Stimulated activated CD4-positive, alpha-beta T cell treated with anti-CD3 and anti-CD28 coated beads, Interleukin-12 subunit alpha, Interleukin-12 subunit beta, amount 100 ng/mL, for 48 hours (primary cell): ENCODE measurements at places on chromosomes 7 and 10.

DNA sequence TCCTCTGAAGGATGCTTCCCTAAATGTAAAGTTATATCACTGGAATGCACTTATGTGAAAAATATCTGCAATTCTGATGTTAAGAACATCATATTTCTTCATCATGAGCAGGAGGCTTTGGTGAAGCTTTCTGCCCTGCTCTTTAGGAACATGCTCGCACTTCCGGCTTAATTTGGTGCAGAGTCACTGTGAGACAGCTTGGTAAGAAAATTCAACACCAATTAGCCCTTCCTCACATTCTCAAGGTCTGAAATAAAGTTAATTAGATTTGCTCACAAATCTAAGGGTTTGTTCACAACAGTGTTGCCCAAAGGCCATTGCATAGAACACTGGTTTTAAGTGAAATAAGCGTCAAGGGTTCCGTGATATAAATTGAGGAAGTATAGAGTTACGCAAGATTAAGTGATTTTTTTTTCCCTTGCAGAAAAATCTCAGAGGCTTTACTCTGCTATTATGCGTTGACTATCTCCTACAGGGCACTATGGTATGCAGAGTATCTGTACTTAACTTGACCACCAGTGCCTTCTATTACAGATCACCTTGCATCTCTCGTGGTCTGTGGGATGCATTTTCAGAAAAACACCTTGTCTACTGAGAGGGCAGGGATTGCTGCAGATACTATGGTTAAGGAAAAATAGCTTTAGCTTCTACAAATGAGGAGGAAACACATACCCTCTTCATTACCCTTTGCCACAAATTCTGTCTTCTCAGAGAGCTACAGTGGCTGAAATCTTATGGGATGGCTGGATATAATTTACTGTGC, 953.9 kb downstream of the TYW1 start:
- no peak for DNase-seq

GRCh38 chr10:63217120-63217605, 84.0 kb downstream of the NRBF2 start:
- DNase-seq = no peak

DNA sequence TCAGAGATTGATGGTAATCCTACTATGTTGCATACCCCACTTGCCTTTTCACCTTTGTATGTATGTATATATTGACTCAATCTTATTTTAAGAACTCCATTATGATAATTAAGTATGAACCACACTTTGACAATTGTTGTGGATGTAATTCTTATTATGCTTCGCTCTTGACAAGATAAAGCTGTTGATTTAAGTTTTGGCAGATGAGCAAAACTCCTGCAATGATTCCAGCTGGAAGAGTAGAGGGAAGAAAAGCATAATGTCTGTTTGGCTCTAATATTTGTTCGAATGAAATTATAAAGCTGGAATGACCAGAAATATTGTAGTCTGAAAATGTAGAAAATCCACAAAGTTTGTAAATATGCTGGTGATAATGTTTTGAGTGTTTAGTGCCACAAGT, 83.8 kb upstream of the AKR1E2 start:
- DNase-seq = no peak

- DNase-seq = no peak
Observed at GRCh38 chr7:148746135-148746534, 47.4 kb downstream of the CUL1 start.

GRCh38 chr10:97718178-97718577, 4.6 kb downstream of the MARVELD1 start:
- no peak for DNase-seq

DNA sequence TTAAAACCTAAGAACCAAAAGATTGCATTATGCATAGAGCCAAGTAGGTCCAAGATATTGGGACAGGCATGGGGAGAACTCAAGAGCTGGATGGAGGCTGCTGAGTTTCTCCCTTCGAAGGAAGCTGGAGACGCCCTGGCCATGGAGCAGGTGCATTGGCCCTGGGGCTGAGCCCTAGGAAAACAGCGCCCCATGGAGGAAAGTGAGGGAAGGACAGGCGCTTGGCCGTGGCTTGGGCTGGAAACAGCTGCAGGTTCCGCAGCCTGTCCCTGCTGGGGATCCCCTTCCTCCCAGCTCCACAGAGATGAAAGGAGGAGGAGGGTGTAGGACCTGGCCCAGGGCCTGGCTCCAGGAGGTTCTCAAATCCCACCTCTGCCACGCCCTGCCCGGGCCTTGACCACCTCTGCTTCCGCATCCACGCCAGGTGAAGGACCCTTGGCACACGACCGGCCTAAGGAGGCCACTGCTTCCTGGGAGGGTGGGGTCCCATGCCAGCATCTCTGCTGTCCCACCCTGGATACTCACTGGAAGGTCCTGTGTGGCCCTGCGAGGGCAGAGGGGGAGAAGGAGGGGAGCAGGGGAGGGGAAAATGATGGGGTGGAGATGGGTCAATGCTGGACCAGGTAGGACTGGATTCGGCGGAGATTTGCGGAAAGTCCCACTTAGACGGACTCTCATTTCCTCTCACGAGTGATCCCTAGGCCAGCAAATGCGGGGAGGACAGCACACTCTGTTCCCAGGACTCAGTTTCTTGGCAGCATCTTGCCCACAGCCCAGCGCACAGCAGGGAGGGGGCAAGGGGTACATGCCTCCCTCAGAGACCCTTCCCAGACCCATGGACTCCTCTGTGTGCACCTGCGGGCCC, 258.6 kb upstream of the TCERG1L start:
- DNase-seq = no peak

GRCh38 chr10:92886334-92886961, 38.1 kb downstream of the EXOC6 start:
- no peak for DNase-seq

DNA sequence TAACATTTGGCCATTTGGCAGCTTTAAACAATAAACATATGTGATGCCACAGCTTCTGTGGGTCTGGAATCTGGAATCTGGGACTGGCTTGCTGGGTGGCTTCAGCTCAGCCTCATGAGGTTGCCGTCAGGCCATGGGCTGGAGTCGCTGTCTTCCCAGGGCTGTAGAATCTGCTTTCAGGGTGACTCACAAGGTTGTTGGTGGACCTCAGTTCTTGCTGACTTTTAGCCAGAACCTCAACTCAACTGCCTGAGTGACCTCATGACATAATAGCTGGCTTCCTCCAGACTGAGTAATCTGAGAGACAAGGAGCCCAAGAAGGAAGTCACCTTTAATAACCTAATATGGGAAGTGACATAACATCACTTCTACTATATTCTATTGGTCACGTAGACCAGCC, 44.6 kb upstream of the TSPAN13 start:
- DNase-seq = no peak

- no peak for DNase-seq
Observed at GRCh38 chr7:4663239-4664018, 18.7 kb upstream of the FOXK1 start.

GRCh38 chr7:121714559-121715303, 158.2 kb upstream of the PTPRZ1 start:
- no peak for DNase-seq

- DNase-seq = no peak
Observed at GRCh38 chr7:78141522-78142281, 343.1 kb downstream of the PHTF2 start.

DNA sequence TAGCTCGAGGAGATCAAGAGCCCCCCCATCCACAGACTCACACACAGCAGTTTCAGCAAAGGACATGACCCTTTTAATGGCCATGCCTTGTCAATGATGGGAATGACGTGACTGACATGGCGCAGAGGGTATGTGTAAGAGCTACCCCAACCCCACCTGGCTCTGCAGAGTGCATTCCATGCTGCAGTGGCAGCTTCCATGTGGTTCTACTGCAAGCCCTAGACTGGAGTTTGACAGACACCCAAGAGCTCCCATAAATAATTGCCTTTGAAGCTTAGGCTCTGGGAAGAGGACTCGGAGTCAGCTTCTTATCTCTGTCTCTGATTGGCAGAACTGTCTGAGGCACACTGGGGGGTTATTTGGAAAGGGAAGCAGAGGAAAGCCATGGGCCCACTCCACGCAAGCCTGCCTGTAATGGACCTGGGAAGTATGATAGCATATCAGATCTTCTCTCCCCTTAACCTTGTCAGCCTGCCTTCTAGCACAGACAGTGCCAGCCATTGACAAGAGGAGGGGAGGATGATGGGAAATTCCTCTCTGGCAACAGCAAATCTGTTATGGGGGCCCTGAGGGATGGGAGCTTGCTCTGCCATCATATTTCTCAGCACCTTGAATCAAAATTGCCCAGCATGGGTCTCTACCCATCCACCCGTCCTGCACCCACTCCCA, 478.5 kb upstream of the PODXL start:
- no peak for DNase-seq

DNA sequence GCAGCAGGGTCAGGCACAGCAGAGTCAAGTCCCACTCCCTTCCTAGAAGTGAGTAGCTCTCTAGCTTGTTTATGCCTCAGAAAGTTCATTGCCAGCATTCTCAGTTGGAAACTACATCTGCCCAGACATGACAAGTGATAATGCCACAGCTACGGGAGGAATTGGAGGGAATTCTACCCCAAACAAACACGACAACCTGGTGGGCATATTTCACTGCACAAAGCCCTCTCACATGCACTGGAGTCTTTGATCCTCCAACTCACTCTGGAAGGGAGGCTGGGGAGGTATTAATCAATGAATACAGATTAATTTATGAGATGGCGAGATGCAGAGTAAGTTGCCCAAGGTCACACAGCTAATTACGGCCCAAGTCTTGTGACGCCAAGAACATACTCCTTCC, 126.0 kb upstream of the MGMT start:
- no peak for DNase-seq

- DNase-seq = no peak
Observed at GRCh38 chr10:85262992-85263391, 934.6 kb downstream of the CCSER2 start.

DNA sequence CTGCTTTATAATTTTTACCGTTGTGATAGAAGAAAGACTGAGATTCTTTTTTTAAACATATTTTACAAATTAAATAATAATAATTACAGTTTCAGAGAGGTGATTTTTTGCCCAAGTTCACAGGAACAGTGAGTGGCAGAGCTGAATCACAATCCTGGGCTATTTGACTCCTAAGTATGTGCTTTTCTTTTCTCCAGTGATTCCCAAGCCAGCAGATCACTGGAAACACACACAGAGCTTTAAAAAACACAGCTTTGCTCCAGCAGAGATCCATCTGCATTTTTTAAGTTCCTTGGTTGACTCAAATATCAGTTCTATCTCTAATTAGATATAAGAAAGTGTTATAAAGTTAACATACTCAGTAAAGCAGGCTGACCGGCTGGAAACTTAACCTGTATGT, 69.0 kb downstream of the AHR start:
- DNase-seq = no peak

- DNase-seq = no peak
Observed at GRCh38 chr10:94062611-94063010, 68.9 kb downstream of the PLCE1 start.

DNA sequence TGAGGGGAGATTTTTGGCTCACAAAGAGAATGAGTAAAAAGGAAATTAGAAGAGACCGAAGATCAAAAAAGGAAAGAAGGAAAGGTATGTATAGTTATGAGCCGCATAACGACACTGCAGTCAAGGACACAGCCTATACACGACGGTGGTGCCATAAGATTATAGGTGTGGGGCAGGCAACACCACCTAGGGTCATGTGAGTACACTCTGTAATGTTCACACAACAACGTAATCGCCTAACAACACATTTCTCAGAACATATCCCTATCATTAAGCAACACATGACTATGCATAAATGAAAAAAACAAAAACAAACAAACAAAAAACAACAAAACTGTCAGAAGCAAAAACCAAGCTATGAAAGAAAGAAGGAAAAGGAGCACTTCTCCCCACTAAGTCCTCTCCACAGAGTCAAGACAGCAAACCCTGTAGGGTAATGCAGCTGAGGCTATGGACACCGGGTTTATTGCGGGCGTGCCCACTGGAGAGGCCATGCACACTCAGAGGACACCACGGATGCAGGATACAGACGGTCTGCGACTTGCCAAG, 45.1 kb downstream of the PIP4K2A start:
- DNase-seq = no peak

GRCh38 chr10:86941991-86942421, 15.4 kb downstream of the MMRN2 start:
- DNase-seq = no peak
